ENCODE measurements at places on chromosomes 12 and 14. TPM values are rescaled to one million over a fixed set of nuclear protein-coding genes. Genes with fewer than 3 reads are reported as not detected.

GRCh38 chr14:42806909-42807315 lies 1200.2 kb downstream of the LRFN5 start:
- no peak for DNase-seq

DNA sequence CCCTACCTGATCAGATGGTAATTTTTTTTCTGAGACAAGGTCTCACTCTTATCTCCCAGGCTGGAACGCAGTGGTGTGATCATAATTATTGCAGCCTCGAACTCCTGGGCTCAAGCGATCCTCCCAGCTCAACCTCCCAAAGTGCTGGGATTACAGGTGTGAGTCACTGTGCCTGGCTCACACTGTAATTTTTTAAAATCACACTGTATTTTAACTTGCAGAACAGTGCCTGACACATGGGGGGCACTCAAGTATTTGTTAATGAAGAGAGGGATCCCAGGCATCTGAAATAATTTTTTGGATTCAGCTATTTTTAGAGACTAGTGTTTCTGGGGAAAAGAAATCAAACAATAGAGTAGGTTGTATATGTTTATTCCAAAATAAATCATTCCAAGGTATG lies 21.7 kb downstream of the LIMA1 start:
- DNase-seq: no peak

- DNase-seq: no peak
Measured at GRCh38 chr12:103909811-103910210, 20.4 kb upstream of the HSP90B1 start.

The LTBP2 gene
- 251 TPM for total RNA-seq

DNA sequence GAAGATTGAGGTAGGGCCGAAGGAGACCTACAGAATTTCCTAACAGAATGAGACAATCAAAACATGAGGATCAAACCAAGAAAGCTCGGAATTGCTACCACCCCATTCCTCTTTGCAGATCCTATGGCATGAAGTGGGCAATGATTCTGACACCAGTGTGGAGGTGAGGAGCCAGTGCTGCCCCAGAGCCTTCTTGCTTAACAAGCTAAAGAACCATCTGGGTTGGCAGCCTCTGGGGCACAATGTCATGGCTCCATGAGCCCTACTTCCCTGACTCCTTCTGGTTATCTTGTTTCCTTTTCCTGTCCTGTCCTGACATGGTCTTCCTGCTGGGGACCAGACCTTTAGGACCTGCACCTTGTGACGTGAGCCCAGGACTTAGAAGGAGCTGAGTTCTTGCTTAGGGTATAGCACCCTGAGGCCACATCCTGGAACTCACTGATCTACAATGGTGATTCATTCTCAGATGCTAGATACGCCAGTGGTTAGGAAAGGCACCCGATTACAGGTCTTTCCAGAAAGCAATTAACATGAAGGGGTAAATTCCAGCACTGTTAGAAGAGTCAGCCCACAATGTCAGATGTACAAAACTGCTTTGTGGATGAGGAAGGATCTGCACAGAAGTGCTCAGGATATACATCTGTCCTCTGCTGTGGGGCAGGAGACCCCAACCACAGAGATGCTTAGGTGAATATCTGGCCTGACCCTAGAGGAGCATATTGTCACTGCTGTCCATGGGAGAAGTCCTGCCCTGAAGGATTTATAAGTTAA lies 324.2 kb downstream of the ZFP36L1 start:
- no peak for DNase-seq

DNA sequence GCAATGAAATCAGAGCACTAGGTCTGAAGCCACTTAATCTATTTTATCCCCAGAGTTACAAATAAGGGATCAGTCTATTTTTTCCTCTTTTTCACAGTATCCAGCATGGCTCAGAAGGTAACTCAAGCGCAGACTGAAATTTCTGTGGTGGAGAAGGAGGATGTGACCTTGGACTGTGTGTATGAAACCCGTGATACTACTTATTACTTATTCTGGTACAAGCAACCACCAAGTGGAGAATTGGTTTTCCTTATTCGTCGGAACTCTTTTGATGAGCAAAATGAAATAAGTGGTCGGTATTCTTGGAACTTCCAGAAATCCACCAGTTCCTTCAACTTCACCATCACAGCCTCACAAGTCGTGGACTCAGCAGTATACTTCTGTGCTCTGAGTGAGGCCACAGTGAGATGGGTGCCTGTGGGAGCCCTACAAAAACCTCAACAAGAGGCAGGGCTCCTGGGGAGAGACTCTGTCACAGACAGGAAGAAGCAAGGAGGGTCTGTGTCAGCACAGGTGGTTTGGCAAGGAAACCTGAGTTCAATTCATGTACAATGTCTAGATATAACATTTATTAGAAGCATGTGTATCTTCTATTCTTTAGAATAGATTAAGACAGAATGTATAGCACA lies 334.3 kb upstream of the OR4E1 start:
- no peak for DNase-seq

- DNase-seq: no peak
Measured at GRCh38 chr14:105067140-105067968, 2.1 kb upstream of the GPR132 start.

GRCh38 chr14:105143451-105144025 lies 25.0 kb downstream of the JAG2 start:
- no peak for DNase-seq

GRCh38 chr12:115998794-115999478 lies 278.6 kb downstream of the MED13L start:
- DNase-seq: no peak

GRCh38 chr14:29045237-29045636 lies 278.6 kb downstream of the FOXG1 start:
- DNase-seq: no peak

The POMT2 gene
- total RNA-seq: 34.3 TPM

GRCh38 chr14:36662543-36663403 lies 1.1 kb downstream of the PAX9 start:
- DNase-seq: no peak

DNA sequence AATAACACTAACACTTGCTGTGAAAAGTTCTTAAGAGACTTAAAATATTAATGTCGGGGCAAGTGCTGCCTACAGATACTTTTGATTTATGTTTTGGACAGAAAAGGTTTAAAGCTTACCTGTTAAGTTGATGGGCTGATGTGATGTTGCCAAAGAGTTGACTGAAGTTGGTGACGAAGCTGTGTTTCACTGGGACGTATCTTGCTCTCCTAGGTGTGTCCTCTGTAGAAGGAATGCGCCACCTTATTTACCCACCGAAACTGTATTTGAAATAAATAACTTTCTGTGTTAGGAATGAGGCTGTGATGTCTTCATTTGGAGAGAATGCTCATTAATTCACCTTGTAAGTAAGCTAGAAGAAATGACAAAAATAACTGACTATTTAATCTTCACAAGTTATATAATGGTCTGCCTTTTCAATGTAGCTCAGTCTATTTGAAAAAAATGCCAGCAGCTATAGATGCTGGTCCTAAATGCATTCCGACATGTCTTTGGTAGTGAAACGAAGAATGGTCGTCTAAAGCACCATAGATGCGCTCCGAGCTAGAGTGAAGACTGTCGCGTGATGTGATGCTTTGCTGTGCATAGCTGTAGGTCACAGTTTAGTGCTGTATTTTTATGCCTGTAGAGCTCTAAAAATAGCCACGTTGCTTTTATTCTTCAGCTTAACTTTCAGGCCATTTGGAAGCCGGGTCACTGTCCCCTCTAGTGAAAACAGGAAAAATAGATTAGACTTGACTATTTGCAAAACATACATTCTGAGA lies at the start of gene RD3L:
TSS of gene RD3L (minus strand) at position 557 of the 764 bp plus-strand sequence. CDS start 834 bp downstream, outside the sequence.
- no peak for DNase-seq

DNA sequence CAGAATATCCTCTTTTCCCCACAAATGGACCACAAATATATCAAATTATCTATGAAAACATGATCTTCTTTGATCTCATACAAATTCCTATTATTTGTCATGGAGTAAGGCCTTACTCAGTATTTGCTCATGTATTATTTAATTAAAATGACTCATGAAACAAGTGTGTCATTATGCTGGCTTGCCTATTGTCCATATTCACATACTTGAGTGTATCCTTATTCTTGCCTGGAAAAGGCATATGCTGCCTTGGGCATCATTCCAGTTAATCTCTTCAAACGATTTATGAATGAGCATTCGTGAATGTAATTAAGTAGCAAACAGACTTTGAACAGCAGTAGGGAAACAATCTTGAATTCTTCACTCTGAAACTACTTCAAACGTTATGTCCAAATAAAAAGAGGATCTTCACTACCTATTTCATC lies 22.6 kb upstream of the SNRPF start:
- no peak for DNase-seq

GRCh38 chr12:51395283-51396230 lies 4.4 kb upstream of the GALNT6 start:
- DNase-seq: no peak

DNA sequence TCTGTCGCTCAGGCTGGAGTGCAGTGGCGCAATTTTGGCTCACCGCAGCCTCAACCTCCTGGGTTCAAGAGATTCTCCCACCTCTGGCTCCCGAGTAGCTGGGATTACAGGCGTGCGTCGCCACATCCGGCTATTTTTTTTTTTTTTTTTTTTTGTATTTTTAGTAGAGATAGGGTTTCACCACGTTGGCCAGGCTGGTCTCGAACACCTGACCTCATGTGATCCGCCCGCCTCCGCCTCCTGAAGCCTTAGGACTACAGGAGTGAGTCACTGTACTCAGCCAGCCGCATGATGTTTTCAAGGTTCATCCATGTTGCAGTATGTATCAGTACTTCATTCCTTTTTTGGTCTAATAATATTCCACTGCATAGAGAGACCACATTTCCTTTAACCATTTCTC lies 2.4 kb upstream of the RNF34 start:
- no peak for DNase-seq

The KCNMB4 gene
- total RNA-seq: 2.2 TPM

The STX2 gene
- 35.1 TPM for total RNA-seq

The HNF1A gene
- not detected for total RNA-seq

The PIWIL1 gene
- not detected for total RNA-seq

The ZDHHC22 gene
- total RNA-seq: not detected
